Smooth muscle cell of the coronary artery (primary cell): ENCODE measurements at places on chromosomes 6 and 20. TPM values are rescaled to one million over a fixed set of nuclear protein-coding genes. Genes with fewer than 3 reads are reported as not detected.

PRR18 gene
- not detected in 2 replicates for total RNA-seq

DDRGK1 gene
- 27.2 and 38.4 TPM in 2 replicates for total RNA-seq

MUC22 gene
- not detected in 2 replicates for total RNA-seq

PTK6 gene
- under 0.01 TPM in 1 of 2 replicates, not detected in the other for total RNA-seq

SLC4A11 gene
- total RNA-seq = 0.83 and 1.2 TPM in 2 replicates

PROKR2 gene
- total RNA-seq = not detected in 2 replicates

FOXS1 gene
- total RNA-seq = 0.35 and 26.9 TPM in 2 replicates

ADGRF1 gene
- not detected in 2 replicates for total RNA-seq

DNMT3B gene
- 2.0 and 2.3 TPM in 2 replicates for total RNA-seq
